ENCODE measurements at places on chromosomes 16 and 17. TPM values are rescaled to one million over a fixed set of nuclear protein-coding genes. Genes with fewer than 3 reads are reported as not detected.
A peak's percentile ranks its signal among the peaks of the same experiment; 100 is the strongest.

The UNC45B gene
- not detected for polyA plus RNA-seq

The ZNF597 gene
- polyA plus RNA-seq: 1.5 TPM

The AGRP gene
- not detected for polyA plus RNA-seq

The MFSD6L gene
- not detected for polyA plus RNA-seq

The TMEM235 gene
- not detected for polyA plus RNA-seq

- DNase-seq: no peak
Measured at GRCh38 chr17:77120868-77121267, 19.9 kb upstream of the SEC14L1 start.

DNA sequence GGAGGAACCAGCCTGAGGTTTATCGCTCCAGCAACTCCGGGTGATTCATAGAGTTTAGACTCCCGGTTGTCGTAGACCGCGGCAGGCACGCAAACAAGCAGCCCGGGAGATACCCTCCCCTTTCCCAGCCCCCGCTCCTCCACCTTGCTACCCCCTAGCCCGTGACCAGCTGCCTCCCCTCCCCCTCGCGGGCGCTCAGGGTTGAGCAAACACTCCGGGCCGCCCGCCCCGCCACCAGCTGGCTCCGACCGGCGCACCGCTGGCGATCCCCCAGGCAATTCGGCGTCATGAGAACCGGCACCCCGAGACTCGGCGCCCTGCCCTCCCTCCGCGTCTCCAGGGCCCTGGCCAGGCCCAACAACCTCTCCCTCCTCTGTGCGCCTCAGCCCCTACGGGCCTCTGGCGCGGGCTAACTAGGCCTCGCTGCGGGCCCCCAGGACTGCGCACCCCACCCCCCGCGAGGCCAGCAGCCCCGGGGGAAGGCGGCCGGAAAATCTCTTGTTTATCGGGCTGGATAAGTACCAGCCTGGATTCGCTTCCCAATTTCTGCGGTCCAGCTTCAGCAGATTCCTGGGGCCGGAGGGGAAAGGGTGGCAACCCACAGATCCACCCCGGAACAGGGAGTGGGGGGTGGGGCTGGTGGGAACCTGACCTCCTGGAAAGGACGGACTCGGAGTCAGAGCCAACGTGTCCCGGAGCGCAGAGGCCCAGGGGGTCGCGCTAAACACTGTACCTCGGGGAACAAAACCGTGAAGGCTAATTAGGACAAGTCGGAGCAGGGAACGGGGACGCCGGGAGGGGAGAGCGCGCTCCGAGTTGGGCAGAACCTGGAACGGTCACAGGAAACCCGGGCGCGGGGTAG lies 951 bp upstream of the GPRC5C start:
- DNase-seq: no peak

DNA sequence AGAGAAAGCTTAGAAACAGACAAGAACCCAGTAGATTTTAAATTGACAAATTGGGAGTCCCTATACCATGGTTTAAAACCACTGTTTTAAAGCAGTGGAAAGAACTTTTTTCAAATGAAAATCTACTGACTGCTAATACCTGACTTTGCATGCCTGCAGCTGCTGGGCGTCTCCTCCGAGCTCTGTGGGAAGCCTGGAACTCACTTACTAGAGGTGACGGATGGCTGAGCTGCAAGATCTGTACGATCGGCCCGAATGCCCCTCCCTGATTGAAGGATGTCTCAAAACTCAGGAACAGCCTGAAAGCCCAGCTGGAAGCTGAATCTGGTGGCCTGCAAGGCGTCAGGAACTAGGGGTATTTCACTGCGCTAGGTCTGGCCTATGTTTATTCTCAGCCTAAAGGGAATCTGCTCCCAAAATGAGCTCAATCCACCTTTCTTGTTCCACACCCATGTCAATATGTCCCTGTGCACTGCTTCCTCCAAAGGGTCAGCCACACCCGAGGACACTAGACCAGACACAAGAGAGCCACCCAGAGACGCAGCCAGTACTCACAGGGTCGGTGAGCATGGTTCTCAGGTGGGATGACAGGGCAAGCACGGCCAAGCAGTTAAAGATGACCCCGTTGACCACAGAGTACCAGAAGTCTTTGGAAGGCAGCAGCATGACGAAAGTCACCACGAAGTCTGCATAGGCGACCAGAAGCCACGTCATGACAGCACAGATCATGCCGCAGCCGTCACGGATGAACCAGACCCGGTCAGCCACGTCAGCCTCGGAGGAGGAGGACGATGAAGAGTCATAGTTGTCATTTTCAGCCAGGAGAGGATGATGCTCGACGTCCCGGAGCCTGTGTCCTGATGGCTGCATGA lies 21.4 kb downstream of the ZDHHC7 start:
- no peak for DNase-seq

DNA sequence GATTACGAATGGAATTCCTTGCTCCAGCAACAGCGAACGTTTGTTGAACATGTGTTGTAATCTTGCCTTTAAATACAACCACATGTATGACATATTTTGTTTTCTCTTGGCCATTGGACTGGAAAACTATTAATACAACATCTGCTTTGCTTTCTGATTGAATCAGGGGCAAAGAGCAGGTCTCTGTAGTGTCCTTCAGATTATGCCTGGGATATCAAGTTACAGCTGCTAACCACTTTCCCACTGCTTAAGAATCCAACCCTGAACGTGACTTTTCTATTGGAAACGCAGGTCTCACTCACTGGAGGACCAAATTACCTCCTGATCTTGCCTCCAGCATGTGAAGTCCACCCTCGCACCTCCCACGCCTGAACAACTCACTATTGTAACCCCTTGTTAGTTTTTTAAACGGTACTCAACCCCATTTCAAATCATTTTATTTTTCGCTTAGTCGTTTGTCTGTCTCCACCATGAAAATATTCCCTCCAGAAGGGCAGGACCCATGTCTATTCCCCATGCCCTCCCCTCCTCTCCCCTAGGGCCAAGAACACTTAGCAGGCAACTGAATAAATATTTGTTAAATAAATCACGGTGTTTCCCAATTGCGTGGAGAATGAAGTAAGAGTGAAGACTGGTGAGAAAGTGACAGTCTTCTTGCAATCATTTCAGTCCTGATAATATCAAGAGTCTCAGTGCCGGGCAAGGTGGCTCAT lies 57.4 kb upstream of the MRTFB start:
- peak; percentile 97 for DNase-seq

DNA sequence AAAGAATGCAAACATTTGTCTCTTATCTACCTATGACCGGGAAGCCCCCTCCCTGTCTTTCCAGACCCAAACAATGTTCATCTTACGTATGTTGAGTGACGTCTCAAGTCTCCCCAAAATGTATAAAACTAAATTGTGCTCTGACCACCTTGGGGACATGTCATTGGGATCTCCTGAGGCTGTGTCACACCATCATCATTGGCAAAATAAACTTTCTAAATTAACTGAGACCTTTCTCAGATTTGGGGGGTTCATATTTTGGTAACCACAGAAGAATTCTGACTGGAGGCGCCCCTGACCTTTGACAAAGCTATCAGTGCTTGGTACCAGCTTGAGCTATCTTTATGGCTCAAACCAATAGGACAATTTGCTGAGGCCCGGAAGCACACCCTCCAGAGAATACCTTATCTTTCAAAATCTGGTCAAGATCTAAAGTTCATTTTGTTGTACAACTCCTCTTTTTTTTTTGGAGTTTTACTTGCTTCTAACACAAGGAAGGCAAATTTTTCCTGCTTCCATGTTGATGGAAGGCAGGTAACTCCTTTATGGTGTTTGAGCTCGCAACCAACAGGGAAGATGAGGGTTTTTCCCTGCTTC lies 2.5 kb upstream of the LDHD start:
- DNase-seq: no peak

DNA sequence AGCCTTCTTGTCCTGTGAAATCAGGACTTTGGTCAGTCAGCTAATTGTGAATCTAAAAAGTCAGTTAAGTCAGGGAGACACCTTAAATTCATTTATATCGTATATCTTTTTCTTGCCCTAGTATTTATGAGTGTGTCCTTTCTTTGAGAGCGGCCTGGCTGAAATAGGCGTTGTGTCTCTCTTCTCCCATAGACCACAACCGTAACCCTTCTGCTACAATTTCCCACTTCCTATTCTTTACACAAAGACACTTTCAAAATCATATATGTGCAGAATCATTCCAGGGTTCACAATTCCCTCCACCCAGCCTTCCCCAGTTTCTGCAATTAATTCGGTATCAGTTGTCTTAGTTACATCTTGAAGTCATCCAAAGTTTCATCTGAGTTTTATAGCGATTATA lies 14.0 kb upstream of the COTL1 start:
- no peak for DNase-seq

- DNase-seq: no peak
Measured at GRCh38 chr17:7437950-7438614, 1.2 kb upstream of the FGF11 start.

DNA sequence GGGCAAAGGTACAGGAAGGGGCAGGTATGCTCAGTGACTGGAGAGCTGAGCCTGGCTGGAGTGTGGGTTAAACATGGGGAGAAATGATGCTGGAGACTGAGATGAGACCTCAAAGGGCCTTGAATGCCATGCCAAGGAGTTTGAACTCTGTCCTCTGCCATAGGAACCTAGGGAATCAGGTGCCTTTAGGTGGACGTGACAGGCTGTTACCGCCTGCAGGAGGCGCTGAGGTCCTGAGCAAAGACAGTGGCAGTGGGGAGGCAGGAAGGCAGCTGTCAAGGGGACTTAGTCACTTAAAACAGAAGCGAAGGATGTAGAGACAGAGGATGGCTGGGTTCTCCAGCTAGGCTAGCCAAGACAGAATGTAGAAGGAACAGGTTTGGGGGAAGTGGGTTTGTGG lies 9.1 kb downstream of the PSMB3 start:
- no peak for DNase-seq

DNA sequence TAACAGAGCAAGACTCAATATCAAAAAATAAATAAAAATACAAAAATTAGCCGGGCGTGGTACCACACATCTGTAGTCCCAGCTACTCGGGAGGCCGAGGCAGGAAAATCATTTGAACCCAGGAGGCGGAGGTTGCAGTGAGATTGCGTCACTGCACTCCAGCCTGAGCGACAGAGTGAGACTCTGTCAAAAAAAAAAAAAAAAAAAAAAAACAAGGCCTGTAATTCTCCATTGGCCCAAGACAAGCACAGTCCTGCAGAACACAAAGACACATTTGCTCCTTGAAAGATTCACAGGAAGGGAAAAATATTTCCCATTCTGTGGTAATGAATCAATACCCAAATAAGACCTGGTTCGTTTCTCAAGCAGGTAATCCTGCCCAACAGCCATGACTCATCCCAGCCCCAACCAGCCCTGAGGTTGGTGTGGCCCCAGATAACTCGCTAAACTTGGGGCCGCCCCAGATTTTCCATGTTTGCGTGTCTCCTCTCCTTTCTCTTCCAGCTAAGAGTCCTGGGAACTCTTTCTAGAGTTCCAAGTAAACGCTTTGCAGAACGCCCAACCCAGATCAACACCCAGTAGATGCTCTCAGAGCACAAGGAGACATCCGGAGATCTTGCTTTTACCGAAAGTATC lies 40.3 kb upstream of the SNN start:
- peak; percentile 35 for DNase-seq

DNA sequence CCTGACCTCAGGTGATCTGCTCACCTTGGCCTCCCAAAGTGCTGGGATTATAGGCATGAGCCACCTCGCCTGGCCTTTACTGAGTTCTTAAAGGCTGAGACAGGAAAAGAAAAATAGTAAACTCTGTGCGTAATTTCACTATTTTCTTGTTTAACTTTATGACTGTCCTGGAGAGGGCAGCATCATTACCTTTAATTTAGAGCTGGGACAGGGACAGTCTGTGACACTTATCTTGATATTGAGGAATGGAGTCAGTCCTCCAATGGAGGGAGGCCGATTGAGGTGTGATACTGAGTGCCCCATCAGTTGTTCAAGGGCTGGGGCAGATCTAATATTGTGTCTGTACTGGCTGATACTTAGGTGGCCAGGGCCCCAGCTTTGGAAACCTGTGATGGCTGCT lies 21.5 kb upstream of the SPN start:
- DNase-seq: no peak

DNA sequence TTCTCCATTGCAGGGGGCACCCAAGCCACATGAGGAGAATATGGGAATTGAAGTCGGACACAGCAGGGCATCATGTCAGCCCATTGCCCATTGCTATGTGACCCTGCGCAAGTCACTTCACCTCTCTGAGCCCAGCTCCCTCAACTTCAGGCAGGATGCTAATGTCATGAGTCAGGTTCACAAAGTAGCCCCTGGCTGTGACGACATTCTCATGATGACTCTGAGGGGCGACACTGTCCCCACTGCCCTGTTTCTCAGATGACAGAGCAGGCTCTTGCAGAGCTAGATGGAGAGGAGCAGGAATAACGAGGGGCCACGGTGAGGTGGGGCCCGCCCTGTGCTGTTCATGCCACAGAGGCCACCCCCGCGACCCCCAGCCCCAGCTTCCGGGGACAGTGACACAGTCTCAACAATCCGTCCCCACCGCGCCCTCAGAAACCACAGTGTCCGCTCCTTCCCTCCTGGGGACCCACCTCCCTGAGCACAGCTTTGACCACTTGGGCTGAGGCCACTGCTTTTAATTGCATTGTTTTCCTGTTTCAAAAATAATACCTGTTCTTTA lies 13.2 kb upstream of the ZNF469 start:
- DNase-seq: no peak

- DNase-seq: no peak
Measured at GRCh38 chr17:19316761-19317358, 45.7 kb downstream of the B9D1 start.

All from BJ (cell line).